Upper lobe of right lung (tissue), 1 donor: ENCODE measurements at places on chromosomes 5 and 9.

GRCh38 chr5:109250533-109251329 lies 159.0 kb downstream of the PJA2 start:
- no peak for DNase-seq

GRCh38 chr9:38442473-38443096 lies 18.3 kb upstream of the IGFBPL1 start:
- DNase-seq: no peak

DNA sequence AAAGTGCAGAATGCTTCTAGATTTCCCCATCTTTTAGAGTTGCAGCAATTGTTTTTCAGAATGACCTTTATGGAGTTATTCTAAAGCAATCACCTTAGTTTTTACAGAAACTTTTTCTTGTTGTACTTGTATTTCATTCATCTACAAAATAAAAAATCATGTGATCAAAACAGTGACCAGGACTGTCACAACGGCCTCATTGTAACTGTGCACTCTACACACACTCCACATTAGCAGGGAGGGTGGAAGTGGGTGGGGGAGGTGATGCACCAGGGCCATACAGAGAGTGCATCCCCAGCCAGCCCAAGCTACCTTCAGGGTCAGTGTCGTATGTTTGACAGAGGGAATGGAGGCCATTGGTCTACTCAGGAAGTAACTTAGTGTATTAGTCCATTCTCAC lies 26.9 kb downstream of the EGFLAM start:
- no peak for DNase-seq

DNA sequence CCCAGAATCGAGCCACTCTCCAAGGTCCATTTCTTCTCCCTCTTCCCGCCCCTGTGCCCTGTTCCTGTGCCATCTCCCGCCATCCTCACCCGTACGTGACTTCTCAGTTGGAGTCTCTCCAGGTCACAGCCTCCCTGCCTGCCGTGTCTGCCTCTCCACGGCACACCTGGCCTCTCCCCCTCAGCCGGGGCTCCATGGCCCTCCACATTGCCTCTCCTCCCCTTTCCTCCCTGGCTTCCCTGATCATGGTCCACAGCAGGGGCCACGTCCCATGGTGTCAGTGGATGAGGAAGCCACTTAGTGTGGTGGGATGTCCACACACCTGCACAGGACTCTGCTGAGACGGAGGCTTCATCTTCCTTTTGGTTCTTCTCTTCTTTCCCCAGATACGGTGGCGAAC lies 2.3 kb downstream of the PAEP start:
- no peak for DNase-seq

DNA sequence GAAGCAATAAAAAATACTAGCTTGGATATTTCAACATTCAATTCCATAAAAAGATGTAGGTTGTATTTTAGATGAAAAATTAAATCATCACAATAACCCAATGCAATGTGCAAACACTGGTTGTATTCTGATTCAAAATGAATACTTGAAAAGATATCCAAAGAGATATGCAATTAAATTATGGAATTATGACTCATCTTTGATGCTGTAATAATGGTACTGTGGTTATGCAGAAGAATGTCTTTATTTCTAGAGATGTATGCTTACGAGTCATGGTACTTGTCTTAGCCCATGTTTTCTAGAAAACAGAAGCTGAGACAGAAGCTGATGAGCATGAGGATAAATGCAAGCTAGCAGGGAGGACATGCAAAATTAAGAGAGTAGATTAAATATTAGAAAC lies 1941.4 kb upstream of the NUDT12 start:
- DNase-seq: no peak

DNA sequence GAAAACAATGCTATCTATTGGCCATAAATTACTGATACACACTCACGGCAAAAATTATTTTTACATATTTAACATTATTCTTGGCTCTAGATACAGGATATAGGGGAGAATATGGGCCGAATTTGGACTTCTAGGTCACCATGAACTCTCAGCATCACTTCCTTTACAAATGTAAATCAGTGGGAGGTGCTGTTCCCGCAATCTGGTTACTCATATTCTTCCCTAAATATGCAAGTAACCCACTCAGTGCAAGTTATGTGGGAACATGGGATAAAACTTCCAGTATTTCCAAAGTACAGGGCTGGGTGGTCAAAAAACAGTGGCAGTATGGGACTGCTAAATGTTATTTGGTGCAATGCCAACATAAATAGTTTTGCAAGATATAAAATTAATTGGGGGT lies 145.6 kb downstream of the PPP2R2B start:
- DNase-seq: no peak

GRCh38 chr5:180649297-180650039 lies at the start of gene FLT4:
FLT4 (minus strand) TSS chr5:180649600; CDS start chr5:180649545, 55 bp downstream.
- peak; percentile 54 for DNase-seq

- DNase-seq: no peak
These were observed 82.0 kb downstream of the SIL1 start for GRCh38 chr5:139116100-139116655.

DNA sequence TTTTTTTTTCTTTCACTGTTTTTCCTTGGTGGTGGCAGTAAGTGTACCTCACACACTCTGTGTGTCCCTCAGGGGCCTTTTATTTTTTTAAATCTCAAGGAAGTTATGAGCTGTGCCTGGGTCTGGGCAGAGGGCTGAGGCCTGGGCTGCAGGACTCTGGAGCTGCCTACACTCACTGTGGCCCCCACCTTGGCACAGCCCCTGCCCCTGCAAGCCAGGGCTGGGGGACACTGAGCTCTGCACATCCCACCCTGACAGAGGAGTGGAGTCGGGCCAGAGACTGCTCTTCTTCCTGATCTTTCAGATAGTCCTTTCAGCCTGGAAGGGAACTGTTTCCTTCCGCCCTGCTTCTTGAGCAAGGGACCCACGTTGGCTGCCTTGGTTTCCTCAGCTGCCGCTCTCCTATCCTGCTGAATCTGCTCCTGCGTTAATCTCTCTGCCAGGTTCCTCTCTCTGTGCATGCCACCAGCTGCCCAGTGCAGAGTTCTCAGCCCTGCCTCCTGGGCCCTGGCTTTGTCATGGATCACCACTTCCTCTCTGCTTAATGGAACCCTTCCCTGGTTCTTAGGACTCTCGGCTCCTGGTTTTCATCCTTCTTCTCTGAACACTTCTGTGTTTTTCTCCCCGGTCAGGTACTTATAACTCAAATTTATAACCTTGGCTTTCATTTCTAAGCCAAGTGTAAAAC lies 502.3 kb downstream of the DIRAS2 start:
- no peak for DNase-seq

GRCh38 chr5:66144074-66144833 lies at the start of gene SREK1:
SREK1 (plus strand) TSS chr5:66144300; CDS start chr5:66144377, 77 bp downstream.
- peak; percentile 96 for DNase-seq

DNA sequence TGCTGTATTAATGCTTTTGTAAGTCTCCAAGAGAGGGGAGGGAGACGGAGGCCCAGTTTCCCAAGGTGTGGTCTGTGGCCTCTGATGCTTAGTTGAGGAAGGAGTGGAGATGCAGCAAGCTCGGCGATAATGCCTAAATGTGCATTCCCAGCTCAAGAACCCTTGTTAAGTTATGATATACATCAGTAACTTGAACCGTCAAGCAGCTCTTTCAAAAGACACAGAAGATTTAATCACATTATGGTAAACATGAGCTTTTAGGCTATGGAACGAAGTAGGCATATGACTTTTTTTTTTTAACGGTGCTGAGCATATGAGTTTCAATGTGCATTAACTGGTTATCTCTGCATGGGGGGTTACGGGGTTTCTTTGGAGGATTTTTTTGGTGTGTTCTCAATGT lies 22.3 kb upstream of the GLE1 start:
- no peak for DNase-seq

DNA sequence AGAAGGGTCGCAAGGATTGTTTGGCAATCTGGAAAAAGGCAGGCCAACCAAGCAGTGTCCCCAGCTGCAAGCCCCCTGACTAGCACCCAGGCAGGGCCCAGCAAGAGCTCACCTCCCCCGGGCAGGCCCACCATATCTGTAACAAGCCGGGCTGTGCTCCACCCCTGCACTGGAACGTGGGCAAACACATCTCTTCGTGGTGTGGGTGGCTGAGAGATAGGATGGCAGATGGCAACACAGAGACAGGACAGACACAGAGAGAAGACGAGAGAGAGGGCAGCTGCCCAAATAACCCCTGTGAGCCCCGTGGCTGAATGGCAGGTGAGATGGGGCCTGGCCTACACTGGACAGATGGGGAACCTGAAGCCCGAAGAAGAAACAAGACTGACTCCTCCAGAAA lies 9.4 kb downstream of the BBLN start:
- DNase-seq: no peak
